Epithelial cell of proximal tubule (primary cell): ENCODE measurements at places on chromosomes 5 and 9. TPM values are rescaled to one million over a fixed set of nuclear protein-coding genes. Genes with fewer than 3 reads are reported as not detected.

DNA sequence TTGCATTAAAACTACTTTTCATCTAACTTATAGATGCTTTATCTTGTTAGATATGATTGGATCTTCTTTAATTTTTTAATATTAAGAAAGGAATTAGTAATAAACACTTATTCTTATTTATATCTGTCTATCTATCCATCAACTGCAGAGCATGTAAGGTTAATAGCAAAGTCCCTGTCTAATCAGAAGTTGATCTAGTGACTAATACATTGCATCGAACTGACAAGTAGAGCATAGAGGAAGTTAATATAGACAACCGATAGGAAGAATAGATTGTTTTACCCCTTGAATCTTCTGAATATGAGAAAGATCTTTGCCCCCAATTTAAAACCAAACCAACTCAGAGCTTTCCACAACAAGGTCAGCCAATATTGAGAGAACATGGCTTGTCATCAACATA lies 862.0 kb upstream of the CDH6 start:
- DNase-seq, result no peak

DNA sequence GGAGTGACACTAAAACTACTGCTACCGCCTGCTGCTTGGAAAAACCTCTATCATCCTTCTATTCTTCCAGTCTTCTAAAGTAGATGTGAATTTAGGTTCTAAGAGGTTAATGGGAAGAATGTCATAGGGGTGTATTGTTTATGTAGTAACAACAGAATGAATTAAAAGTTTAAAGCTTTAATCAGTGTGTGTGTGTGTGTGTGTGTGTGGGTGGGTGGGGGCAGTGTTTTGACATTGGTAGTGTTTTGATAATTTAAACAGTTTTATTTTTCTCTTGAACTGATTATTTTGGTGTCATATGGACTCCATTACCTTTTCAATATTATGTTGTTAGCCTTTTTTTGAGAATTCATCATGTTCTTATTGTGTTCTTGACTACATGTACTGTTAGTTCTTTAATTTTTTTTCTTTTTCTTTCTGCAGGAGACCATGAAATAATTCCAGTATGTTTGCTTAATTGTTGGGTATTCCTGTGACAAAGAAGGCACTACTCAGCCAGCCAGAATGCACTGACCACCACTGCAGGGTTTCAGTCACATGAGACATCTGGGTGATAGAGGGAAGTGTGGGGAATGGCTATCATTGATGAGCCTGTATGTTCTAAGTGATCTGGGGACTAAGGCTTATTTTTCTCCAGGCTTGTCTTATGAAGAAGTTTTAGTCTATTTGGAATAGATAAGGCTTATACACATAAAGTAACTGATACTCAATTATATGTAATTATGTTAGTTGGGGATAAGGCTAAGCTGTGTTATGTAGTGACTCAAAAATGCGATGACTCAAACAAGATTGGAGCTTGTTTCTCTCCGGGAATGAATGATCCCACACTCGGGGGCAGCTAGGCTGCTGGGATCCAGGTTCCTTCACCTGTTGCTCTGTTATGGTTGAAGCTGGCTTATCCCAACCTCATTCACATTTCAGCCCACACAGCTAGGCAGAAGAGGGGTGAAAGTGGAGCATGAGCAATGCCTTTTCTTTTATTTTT lies 50.2 kb upstream of the ACTBL2 start:
- DNase-seq, result peak; percentile 31

DNA sequence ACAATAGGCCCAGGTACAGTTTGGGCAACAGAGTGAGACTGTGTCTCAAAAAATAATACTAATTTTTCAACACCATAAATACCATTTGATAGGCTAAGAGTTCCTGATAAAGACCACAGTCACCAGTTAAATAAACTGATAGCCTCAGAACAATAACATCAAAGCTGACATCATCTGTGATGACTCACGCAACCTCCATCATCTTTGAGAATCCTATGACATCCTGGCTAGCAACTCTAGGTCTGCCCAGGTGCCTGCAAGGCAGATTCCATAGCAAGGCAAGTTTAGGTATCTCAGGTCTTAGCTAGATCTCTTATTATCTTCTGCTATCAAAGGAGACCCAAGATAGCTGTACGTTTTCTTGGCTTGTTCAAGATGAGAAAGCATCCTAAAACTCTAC lies 30.5 kb upstream of the UBAP2 start:
- DNase-seq, result no peak

DNA sequence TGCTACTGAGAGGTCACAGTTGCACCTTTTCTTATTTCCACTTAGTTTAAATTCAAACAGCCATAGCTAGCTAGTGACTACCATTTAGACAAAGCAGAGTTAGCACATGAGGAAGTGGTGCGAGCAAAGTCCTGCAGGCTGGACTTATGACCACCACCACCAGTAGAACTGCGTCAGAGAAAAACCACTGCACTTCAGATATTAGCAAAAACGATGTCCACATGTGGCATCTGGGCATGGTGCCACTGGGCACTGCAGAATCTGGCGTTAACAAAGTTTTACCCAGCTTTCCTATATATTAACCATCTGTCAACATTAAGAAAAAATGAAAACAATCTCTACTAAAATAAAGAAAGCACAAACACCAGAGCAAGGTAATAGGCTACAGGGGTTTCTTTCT lies 80.1 kb downstream of the SPTLC1 start:
- no peak for DNase-seq

Gene MARCHF11
- total RNA-seq, result not detected in 2 replicates

- DNase-seq, result peak; percentile 64
These were observed 23.2 kb downstream of the MAP3K1 start for GRCh38 chr5:56838409-56839039.

Gene PKD2L2
- not detected in 2 replicates for total RNA-seq

DNA sequence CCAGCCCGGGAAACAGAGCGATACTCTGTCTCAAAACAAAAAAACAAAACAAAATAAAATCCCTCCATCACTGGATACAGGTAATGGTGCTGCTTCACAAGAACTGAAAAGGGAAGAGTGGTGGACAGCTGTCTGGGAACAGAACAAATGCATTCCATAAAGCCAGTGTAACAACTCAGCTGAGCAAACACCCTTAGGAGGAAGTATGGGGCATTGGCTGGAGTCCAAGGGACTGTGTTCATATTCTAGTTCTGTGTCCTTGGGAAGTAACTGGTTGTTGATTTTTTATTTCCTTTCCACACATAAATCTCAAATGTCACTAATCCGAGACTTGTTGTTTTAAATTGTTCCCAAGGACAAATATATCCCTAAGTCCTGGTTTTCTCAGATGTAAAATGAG lies 38.3 kb downstream of the HTR1A start:
- no peak for DNase-seq

- DNase-seq, result no peak
These were observed 21.8 kb downstream of the IRF1 start for GRCh38 chr5:132468656-132469379.

Gene SUSD3
- total RNA-seq, result 1.4 and 2.9 TPM in 2 replicates

- DNase-seq, result peak; percentile 42
These were observed 135.5 kb downstream of the SPATA31D1 start for GRCh38 chr9:82124090-82124489.

DNA sequence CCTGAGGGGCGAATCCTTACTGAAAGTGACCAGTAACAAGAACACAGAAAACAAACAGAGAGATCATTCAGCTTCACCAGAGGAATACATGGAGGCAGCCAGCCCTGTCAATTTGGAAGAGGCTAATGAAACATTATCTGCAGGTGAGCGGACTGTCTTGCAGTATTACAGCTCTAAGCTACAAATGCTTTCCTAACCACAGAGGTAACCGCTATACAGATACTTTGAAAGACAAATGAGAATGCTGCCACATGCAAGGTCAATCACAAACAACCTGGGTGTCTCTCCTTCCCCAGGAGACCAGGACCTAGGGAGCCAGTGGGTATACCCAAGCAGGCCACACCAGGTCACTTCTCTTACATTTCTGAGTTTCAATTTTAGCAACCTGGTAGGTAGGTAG lies 30.2 kb downstream of the EFNA5 start:
- no peak for DNase-seq

Gene ATG12
- 20.6 and 26.5 TPM in 2 replicates for total RNA-seq

Gene LPAR1
- total RNA-seq, result 8.5 and 13.0 TPM in 2 replicates

DNA sequence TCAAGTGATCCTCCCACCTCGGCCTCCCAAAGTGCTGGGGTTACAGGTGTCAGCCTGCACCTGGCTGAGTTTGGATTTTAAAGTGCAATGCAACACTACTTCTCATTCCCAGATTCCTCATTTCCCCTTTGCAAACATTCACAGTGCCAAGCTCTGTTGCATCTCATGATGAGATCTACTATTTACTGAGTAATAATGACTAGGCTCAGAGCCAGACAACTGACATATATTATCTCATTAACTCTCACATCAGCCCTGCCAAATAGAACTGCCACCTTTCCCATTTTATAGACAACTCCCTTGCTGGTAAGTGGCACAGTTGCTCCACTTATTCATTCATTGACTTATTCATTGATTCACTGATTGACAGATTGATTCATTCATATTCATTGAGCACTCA lies 7.0 kb downstream of the PDE6A start:
- no peak for DNase-seq

- no peak for DNase-seq
These were observed 41.0 kb downstream of the MVB12B start for GRCh38 chr9:126367616-126368015.

- DNase-seq, result no peak
These were observed 148.1 kb downstream of the MTX3 start for GRCh38 chr5:79842991-79843390.

Gene MAP1B
- total RNA-seq, result 234 and 305 TPM in 2 replicates

DNA sequence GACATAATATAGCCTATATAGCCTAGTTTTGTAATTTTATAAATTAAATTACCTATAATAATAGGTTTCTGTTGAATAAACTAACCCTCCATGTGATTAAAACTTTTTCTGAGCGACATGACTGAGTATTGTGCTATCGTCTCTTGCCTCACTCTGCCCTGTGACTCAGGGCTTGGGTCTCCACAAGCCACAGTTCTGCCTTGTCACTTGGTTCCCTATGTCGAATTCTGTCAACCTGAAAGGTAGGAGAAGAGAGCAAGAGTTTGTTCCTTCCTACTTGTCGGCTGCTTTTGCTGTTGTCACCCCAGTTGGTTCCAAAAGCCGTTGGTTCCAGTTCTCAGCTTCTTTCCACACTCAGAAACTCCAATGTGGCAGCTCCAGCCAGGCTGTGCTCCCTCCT lies 285.9 kb downstream of the PSAT1 start:
- DNase-seq, result no peak

Gene SOX30
- total RNA-seq, result 0.23 TPM in 1 of 2 replicates, not detected in the other

- no peak for DNase-seq
These were observed 345.9 kb upstream of the ITGA1 start for GRCh38 chr5:52441768-52442167.

GRCh38 chr5:15261269-15261995 lies 238.5 kb upstream of the FBXL7 start:
- DNase-seq, result no peak

Gene SMU1
- total RNA-seq, result 14.4 and 17.9 TPM in 2 replicates

DNA sequence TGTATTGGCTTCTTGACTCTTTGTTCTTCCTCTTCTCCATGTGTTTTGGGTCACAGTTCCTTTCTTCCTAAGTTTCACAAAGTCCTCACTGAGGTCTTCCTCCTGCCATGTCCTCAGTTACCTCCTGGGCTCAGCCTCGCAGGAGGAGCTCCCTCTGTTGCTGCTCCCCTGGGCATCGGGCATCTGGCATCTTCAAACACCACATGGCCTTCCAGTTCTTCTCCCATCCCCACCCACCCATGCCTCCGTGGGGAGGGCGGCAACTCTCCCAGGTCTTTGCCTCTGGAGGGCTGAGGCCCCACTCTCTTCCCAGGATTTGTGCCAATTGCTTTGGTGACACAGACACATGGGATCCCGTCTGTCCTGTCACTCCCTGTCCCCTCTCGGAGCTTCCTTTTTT lies 22.8 kb downstream of the MRPL36 start:
- no peak for DNase-seq

Gene WWC1
- total RNA-seq, result 87.2 and 94.5 TPM in 2 replicates

GRCh38 chr5:118956727-118957126 lies 31.6 kb downstream of the DTWD2 start:
- no peak for DNase-seq

Gene CD14
- not detected in 2 replicates for total RNA-seq

- DNase-seq, result no peak
These were observed 360.1 kb downstream of the KDM4C start for GRCh38 chr9:7117676-7118561.

- DNase-seq, result no peak
These were observed 121.0 kb upstream of the TLX3 start for GRCh38 chr5:171188016-171188415.

- DNase-seq, result no peak
These were observed 5.9 kb downstream of the MGAT4B start for GRCh38 chr5:179800696-179801201.

GRCh38 chr9:21789541-21790037 lies 12.8 kb upstream of the MTAP start:
- peak; percentile 69 for DNase-seq

DNA sequence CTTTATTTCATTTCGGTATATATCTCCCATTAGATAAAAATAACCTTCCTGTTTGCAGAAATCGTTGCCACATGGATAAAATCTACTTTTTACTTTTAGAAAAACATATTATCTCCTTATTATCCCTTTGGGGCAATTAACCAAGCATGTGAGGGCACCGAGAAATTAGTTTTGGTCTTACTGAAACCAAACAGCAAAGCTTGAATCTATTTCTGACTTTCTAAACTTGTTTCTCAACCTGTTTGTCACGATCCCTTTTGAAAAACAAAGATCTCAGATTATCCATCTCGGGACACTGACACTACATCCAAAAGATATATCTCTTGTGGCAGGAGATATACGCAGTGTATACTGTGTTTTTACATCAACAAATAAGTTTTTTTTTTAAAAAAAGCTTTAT lies 2.3 kb downstream of the TUT7 start:
- no peak for DNase-seq

Gene PCAT7
- total RNA-seq, result not detected in 2 replicates

Gene BARHL1
- total RNA-seq, result not detected in 2 replicates

- no peak for DNase-seq
These were observed 146.8 kb downstream of the RNF180 start for GRCh38 chr5:64312491-64312890.

- DNase-seq, result no peak
These were observed 301.9 kb downstream of the RASEF start for GRCh38 chr9:82761027-82761426.

GRCh38 chr5:61441742-61442141 lies 109.7 kb downstream of the ZSWIM6 start:
- no peak for DNase-seq

Gene PRSS3
- total RNA-seq, result 2.7 and 5.7 TPM in 2 replicates

- no peak for DNase-seq
These were observed 280.1 kb upstream of the DMRT1 start for GRCh38 chr9:561427-561826.
